ENCODE measurements at places on chromosomes 4 and X.

DNA sequence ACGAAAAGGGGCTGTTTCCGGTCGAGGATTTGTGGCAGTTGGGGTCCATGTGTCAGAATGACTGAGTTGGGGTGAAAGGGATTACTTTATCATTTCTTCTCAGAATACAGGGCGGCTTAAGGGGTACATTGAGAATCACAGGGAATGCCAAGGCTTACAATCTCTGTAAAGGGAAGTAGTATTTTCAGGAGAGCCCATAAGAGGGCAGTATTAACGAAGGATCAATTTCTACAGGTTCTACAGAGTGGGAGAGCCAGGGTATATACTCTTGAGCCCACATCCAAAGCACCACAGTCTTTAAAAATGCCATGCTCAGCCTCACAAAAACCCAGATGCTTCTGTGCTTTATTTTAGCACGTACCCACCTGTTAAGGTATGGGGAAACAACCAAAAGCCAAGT is 67.7 kb upstream of the ZXDA start:
- no peak for DNase-seq

GRCh38 chr4:57104706-57105560 is 5.3 kb downstream of the IGFBP7 start:
- DNase-seq = no peak

GRCh38 chr4:112296949-112297880 is at the start of gene ALPK1:
Gene ALPK1, plus strand, starts transcription at chr4:112297369.
- DNase-seq = no peak

GRCh38 chrX:118325453-118325852 is 20.5 kb upstream of the WDR44 start:
- no peak for DNase-seq

DNA sequence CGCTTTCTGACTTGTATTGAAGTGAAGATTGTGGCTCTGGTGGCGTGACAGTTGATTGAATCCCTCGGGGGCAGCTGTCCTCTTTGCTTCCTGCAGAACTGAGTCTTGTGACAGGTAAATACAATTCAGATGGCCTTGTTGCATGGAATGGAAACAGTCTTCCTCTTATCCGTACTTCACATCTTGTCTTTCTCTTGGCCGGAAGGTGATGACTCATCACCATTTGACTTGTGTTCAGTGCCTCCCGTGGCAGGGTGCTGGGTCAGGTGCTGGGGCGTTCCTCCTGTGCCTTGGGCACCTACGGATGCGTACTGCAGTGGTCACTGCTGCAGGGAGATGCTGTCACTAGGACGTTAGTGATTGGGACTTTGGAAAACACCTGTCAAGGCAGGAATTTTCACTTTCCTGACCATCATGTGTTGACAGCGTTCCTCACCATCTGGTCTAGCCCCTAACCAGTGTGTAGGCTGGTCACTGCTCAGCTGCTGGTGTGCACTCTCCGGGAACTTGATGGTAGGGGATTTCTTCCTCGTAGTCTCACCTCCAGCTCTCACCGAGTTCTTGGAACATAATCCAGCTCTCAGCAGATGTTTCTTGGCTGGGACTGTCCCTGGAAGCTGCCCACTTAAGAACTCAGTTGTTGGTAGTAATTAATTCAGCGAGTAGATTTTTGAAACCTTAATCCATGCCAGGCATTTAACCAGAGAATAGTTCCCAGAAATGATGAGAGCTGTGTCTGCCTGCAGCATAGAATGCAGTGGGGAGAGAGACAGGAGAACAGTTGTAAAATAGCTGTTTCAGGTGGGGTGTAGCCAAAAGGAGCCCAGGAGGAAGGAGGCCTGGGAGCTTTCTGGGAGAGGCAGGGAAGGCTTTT is 7.2 kb downstream of the TBC1D14 start:
- DNase-seq = no peak

GRCh38 chrX:128436397-128437103 is 384.3 kb upstream of the ACTRT1 start:
- DNase-seq = no peak

- DNase-seq = no peak
Measured at GRCh38 chr4:22052076-22052475, 103.5 kb upstream of the KCNIP4 start.

DNA sequence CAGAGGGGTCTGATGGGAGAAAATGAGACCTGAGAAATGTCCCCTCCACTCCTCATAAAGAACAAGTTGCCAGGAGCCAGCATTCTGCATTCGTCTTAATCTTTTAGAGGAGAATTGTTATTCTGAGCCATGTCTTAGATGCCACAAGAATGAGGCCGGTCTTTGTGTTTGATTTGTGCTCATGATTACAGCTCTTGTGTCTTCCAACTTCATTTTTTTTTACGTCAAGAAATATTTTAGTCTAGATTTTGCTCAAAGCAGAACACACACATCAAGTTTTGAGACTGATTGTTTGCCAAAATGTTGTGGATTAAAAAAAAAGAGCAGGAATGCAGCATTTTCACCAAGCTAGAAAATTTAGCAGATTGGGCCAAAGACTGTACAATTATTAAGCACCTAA is 130.6 kb upstream of the PITX2 start:
- no peak for DNase-seq

- DNase-seq = no peak
Measured at GRCh38 chrX:143336261-143336660, 181.0 kb downstream of the SPANXN3 start.

GRCh38 chr4:7336732-7337131 is 98.0 kb downstream of the PSAPL1 start:
- no peak for DNase-seq

DNA sequence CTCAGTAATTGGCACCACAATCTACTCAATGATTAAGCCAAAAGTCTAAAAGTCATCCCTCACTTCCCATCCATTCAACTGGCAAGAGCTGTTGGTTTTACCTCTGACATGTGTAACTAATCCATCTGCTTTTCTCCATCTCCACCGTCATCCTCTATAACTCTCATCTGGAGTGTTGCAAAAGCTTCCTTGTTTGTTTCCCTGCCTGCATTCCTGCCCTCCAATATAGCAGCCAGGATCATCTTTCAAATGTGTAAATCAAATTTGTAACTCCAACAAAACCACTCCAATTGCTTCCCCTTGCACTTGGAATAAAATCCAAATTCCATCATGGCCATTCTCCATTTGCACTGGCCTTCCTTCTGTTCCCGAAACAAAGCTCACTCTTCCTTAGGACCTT is 4.3 kb upstream of the PLAC8 start:
- DNase-seq = no peak
